Activated gamma-delta T cell treated with Interleukin-2 at 50 U/mL for 16 hours (primary cell): ENCODE measurements at places on chromosomes 5 and 9.

DNA sequence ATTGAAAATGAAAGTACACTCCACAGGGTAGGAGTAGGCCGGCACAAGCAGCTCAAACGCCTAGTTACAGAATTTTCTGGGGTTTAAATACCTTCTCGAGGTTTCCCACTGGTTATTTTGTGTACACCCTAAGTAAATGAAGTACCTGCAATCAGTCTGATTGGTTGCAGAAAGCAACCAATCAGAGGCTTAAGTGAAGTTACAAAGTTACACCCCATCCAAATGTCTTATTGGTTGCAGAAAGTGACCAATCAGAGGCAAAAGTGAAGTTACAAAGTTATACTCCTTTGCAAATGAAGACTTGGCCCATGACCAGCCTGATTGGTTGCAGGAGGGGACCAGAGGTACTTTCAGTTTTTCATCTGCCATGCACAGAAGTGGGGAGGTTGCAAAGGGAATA lies 33.2 kb upstream of the ERAP2 start:
- DNase-seq, result no peak

DNA sequence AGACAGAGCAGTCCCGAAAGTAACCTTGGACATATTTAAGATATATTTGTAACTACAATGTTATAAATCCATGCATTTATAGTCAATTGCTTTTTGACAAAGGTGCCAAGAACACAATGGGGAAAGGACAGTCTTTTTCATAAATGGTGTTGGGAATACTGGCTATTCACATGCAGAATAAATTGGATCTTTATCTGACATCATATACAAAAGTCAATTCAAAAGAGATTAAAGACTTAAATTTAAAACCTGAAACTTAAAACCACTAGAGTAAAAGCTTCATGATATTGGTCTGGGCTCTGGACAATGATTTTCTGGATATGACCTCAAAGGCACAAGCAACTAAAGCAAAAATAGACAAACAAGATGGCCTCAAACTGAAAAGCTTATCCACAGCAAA lies 950.7 kb upstream of the TYRP1 start:
- no peak for DNase-seq

- DNase-seq, result no peak
These were observed 371.6 kb downstream of the KDM4C start for GRCh38 chr9:7129391-7129790.

- no peak for DNase-seq
These were observed 10.4 kb downstream of the CCDC127 start for GRCh38 chr5:207599-207998.

DNA sequence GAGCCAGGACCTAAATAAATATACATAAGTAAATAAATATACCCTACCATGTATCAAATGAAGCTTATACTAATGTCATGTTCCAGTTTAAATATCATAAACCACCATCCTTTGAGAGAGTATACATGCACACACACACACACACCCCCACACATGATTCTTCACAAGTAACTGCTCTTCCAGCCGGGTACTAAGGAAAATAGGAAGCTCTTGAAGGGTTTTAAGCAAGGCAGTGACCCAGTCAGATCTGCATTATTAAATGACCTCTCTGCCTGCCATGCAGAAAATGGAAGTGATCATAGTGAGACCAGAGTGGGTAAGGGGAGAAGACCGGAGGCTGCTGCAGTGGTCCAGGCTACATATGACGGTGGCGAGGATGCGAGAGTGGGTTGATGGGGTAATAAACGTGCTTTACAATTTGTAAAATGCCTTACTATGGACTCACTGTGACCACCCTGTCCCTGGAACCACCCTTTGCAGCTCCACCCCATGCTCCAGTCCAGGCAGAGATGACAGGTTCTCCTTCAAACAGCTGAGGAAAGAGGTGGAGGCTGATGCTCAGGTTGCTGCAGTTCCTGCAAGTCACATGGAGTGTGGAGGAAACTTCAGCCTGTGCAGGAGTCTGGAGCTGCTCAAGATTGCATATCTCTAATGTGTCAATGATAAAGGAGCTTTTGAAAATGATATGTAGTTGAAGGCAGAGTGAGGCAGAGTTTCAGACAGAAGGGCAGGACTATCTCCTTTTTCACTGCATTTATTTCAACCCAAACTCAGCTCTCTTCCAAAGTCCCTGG lies 38.8 kb upstream of the NDFIP1 start:
- no peak for DNase-seq

GRCh38 chr9:133493428-133493827 lies 14.5 kb upstream of the SLC2A6 start:
- DNase-seq, result no peak

GRCh38 chr5:180526269-180526668 lies 32.1 kb downstream of the CNOT6 start:
- DNase-seq, result no peak

- DNase-seq, result no peak
These were observed 1.5 kb downstream of the MPDZ start for GRCh38 chr9:13278023-13278367.

GRCh38 chr5:59673438-59674058 lies 220.0 kb downstream of the PDE4D start:
- no peak for DNase-seq

DNA sequence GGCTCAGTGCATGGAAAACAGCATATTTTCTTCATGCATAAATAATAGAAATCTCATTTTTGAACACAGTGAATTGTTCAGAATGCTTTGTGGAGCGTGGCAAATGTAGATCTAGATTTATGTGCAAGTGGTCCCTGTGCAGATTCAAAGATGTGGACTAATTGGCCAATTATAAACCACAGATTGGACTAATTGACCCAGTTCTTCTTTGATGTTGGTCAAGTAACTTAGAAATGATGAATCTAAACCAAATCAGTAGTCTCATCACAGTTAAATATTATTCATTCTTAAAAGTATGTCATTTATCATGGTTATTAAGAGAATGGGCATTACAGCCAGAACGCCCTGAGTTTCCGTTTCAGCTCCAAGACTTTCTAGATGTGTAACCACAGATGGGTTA lies 11.7 kb upstream of the PDE4D start:
- no peak for DNase-seq

- DNase-seq, result no peak
These were observed 2371.8 kb upstream of the ACO1 start for GRCh38 chr9:30012622-30013021.

DNA sequence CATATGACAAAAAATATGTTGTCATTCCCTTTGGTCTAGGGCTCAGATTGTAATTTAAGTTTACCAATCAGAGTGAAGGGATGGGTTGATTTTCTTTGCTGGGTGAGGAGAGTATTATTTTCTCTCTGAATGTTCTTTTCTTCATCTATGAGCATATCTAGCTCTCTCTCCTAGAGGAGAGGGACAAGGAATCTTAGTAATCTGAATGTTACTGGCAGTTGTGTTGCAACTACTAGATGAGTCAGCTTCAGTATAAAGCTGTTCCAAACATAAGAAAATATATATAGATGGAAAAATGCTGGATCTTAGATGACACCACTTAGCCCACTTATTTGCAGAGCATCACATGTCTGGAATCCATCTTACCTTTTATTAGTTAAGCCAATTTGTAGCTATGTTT lies 259.3 kb downstream of the TUSC1 start:
- no peak for DNase-seq

DNA sequence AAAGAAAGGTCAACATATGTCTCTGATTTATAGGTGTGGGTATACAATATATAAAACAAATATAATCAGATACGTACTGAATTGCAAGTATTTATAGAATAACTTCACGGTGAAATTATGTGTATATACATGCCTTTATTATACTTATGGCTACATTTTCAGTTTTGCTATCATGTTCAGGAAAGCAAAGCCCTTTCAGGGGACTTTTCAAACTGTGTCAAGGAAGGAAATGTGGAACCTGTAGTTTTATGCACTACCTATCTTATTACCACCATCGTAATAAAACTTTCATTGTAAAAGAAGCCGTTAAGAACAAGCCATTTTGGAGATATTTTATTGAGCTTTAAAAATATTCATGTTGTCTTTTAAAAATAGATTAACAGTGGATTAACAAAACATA lies 257.2 kb downstream of the PJA2 start:
- no peak for DNase-seq

- no peak for DNase-seq
These were observed 32.2 kb downstream of the ACER2 start for GRCh38 chr9:19440823-19441580.

- DNase-seq, result no peak
These were observed 15.1 kb upstream of the ZCCHC7 start for GRCh38 chr9:37105234-37105633.

- no peak for DNase-seq
These were observed 139.6 kb downstream of the RASEF start for GRCh38 chr9:82923092-82923911.

DNA sequence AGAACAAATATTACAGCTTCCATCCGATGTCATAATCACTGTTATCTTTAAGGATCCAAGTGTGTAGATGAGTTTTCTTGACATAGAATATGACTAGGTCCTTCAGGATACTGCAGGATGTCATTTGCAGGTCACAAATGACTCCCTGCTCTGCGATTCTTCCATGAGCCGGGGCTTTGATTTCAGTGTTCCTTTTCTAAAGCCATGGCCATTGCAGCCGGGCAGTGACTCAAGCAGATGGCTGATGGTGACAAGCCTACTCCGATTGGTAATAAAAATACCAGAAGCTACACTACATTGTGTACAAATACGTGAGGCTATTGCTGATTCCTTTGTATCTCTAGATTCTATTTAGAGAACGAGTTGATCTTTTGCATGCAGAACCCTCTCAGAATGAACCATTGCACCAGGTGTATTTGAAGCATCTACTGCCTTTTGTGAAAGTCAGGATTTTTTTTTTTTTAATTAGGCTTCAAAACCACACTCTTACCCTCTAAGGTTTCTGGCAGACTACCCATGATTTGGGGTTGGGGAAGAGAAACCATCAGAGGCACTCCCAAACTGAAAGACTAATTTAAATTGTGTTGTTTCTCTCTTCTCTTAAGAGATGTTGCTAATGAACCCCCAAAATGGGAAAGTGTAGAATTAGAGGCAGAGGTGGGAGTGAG lies 271.0 kb upstream of the ADRA1B start:
- no peak for DNase-seq

GRCh38 chr5:168182269-168182668 lies 109.2 kb upstream of the WWC1 start:
- DNase-seq, result no peak

DNA sequence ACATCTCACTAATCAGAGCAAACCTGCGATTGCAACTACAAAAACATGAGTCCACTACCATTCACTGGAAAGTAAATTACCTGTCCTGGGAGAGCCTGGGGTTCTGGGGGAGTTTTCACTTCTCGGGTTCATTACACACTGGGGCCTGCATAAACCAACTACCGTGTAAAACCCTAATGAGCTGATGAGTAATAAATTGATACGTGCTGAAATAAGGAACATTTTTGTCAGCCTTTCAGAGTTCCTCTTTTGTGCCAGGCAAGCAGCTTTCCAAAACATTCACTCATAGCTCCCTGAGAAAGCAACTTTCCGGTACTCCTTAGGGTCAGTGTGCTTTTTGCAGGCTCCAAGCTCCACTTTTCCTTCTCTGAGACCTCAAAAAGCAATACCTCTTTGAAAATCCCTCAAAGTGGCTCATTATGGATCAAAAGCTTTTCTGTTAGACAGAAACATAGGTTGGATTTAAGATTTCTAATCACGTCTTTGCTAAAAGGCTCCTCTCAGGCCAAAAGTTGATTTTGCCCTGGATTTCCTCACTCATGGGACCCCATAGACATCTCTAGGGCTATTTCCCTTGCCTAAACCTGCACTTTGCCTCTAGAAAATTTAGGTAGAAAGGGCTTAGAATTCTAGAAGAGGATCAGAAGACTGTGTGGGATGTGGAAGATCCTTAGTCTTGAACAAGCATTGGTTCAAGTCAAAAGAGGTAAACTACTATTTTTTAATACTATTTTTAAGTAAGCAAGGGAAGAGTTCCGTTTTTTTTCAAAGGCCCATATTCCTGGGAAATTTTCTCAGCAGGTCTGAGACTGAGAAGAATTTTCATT lies 74.8 kb downstream of the ST8SIA4 start:
- no peak for DNase-seq

DNA sequence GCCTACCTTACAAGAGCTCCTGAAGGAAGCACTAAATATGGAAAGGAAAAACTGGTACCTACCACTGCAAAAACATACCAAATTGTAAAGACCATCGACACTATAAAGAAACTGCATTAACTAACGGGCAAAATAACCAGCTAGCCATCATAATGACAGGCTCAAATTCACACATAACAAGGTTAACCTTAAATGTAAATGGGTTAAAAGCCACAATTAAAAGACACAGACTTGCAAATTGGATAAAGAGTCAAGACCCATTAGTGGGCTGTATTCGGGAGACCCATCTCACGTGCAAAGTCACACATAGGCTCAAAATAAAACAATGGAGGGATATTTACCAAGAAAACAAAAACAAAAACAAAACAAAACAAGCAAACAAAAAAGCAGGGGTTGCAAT lies 49.4 kb downstream of the POU5F2 start:
- no peak for DNase-seq

- DNase-seq, result no peak
These were observed 191.4 kb downstream of the FRMD3 start for GRCh38 chr9:83346655-83347420.

DNA sequence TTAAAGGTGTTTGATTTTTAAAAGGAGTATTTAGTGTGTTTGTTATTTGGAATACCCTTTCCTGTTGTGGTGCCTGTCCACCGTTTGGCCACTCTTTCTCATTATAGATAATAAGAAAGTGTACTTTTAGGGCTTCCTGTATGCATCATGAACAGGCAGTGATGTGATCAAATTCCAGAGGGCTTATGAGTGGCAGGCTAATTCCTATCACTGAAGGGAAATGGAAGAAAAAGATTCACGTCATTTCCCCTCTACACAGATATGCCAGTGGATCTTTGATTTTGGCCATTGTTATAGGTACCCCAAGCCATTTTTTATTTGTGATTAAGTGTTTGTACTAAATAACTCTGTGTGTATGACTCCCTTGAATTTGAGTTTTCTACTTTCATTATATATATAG lies 37.1 kb downstream of the RPS6 start:
- no peak for DNase-seq

DNA sequence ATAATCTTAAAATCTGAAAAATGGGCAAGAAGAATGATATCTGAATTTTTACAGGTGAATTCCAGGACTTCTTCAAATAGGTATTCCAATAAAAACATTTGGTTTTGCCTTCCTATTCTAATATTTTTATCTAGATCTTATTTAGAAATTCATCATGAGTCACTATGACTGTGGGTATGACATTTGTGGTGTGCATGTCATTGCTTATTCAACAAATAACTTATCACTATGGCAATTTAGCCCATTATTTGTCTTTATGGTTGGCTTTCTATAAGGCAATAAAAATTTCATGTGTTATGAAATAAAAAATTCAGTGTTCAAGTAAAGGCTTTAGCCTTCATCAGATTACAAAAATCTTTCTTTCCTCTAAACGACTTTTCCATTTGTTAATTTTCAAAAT lies 1139.6 kb upstream of the NUDT12 start:
- no peak for DNase-seq

- DNase-seq, result no peak
These were observed 339.8 kb downstream of the AGTPBP1 start for GRCh38 chr9:85401998-85402397.
